ENCODE measurements at places on chromosomes 6 and 20.

GRCh38 chr6:96994660-96995059, 70.1 kb downstream of the KLHL32 start:
- DNase-seq = no peak

DNA sequence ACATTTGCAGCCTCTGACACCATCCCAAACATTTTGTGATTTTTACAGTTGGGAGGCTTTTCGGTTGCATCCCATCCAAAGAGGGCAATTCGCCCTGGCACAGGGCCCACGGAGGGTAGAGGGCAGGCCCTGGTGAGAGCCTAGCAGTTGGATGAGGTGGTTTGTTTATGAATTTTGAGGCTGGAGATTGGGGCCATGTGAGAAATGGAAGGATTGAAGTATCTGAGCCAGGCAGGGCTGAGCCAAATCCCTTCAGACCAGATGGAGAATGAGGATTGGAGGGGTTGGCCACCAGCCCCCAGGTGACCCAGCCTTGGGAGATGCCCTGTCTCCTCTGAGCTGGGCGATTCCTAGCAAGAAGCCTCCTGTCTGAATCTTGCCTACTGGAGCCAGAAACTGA, 52.6 kb upstream of the CCDC167 start:
- no peak for DNase-seq

- DNase-seq = no peak
Measured at GRCh38 chr6:166624275-166624674, 2.8 kb downstream of the RPS6KA2 start.

DNA sequence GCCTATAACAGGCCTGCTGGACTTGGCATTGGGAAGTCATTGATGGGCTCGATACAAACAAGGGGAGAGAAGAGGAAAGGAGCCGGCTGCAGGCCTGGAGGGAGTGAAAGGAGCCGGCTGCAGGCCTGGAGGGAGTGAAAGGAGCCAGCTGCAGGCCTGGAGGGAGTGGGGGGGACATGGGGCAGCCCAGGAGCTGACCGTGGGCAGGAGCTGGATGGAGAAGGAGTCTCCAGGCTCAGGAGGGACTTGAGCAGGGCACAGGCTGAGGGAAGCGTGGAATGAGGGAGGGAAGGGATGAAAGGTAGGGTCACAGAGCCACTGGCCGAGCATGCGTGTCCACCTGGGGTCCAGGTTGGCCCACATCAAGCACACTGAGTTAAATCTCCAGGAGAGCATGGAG, 32.0 kb downstream of the RPP40 start:
- DNase-seq = no peak

- DNase-seq = no peak
Measured at GRCh38 chr6:104711371-104711770, 148.3 kb downstream of the HACE1 start.

- no peak for DNase-seq
Measured at GRCh38 chr6:109693111-109693510, 2.0 kb downstream of the FIG4 start.

DNA sequence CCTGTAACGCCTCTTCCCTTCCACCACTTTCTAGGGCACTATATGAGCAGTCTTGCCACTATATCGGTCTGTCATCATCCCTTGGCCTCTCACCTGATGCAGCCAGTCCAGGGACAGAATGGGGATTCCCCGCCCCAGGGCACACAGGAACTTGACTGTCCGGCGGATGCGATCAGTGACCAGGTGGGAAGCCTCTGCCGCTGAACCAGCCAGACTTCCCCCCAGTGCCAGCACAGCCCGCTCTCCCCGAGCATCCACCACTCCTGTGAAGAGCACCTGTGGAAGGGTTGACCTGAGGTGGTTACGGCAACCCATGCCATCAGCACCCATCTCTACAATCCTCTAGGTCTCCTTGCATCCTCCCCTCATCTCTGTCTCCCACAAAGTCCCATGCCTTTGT, 12.2 kb upstream of the NRM start:
- no peak for DNase-seq

- DNase-seq = no peak
Measured at GRCh38 chr20:52269321-52269720, 77.7 kb upstream of the ZFP64 start.

DNA sequence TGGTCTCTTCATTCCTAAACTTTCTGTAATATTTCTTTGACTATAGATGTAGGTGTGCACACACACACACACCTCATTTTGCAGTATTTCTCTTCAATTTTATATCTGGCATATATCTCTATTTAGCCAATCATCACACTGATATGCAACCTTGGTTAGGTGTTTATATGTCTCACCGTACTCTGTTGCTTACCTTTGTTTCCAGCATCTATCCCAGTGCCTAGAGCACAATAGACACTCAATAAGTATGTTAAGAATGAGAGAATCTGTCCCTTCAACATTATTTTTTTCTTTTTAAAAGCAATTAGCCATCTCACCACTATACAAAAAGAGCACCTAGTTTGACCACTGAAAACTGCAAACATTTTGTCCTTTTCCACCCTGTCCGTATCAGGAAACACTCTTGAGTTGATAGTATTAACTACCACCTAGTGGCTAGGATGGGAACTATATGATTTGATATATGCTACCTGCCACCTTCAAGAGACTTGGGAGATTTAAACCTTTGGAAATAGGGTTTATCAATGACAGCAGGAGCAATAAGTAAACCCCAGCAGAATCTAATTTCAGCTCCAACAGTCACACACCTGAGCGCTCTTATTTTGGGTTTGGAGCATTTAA, 48.7 kb upstream of the RSPO3 start:
- no peak for DNase-seq

- DNase-seq = no peak
Measured at GRCh38 chr20:38725931-38726803, 1.9 kb downstream of the SLC32A1 start.

DNA sequence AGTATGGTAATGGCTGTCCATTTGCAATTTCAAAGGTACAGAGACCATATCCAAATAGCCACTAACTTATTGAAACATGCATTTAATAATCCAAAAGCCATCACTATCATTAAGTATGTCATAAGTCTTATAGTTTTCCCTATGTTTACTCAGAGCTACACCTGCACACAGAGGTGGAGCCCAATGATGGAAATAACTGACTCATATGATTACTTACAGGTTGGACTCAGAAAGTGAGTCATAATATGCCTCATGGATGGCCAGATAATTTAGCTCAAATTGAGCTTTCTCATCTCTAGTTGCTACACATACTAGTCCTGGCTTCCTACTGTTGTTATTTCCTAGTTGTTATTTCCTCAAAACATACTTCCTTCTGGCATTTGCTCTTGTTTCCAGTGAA, 104.4 kb upstream of the KHDRBS2 start:
- DNase-seq = no peak

- no peak for DNase-seq
Measured at GRCh38 chr6:132569170-132569569, 952 bp upstream of the TAAR6 start.

DNA sequence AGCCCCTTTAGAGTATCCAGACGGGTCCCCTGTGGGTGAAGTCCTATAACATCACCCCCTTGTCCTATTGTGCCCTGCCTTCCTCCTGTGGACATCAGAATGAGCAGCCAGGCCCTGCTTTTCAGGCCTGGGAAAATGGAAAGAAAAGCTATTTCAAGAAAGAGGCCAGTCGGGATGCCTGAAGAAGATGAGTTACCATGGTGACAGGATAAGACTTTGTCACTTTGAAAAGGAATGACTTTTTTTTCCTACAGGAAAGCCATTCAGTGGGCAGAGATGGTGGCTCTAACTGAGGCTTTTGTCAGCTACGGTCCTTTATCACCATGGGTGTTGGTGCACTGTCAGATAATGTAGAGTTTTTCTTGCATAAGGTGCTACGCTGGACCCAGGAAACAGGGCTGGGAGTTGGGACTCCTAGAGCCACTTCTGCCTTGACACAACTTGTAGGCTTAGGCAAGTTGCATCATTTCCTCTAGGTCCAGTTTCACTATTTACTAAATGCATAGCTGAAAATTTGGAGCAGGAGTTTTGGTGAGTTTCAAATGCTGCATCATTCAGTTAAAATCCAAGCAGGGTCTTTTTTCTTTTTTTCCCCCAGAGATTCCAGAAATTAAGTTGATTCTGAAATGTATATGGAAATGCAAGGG, 293.6 kb upstream of the PRND start:
- no peak for DNase-seq

DNA sequence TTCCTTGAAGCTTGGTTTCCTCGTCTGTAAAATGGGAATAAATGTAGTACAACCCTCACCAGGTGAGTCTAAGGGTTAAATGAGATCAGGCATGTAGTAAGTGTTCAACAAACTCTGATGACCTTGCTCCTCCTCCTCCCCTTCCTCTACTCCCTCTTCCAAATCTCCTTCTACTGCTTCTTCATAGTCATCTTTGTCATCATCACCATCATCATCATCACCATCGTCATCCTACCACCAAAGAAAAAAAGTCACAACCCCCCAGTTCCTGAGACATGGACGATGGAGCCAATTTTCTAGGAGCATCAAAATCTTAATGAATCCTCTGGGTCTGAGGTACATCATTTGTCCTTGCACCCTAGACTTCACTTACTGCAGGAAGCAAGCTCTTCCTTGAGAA, 240.0 kb downstream of the ANKRD60 start:
- DNase-seq = no peak

DNA sequence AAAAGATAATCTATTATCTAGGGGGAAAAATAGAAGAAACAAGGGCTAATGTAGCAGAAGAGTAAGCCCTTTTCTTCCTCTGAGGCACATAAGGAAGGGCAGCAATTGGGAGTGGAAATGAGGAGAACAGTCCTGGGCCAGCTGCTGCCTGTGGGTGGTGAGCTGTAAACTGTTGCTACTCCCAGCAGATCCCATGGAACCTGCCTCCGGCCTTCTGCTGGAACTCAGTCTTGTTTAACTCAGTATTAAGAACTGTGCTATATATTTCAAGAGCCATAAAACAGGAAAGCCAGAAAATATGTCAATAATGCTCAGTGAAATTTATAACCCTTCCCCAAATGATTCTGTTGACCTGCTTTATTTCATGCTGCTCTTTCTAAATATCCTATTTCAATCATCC, 464.2 kb downstream of the COL12A1 start:
- no peak for DNase-seq

DNA sequence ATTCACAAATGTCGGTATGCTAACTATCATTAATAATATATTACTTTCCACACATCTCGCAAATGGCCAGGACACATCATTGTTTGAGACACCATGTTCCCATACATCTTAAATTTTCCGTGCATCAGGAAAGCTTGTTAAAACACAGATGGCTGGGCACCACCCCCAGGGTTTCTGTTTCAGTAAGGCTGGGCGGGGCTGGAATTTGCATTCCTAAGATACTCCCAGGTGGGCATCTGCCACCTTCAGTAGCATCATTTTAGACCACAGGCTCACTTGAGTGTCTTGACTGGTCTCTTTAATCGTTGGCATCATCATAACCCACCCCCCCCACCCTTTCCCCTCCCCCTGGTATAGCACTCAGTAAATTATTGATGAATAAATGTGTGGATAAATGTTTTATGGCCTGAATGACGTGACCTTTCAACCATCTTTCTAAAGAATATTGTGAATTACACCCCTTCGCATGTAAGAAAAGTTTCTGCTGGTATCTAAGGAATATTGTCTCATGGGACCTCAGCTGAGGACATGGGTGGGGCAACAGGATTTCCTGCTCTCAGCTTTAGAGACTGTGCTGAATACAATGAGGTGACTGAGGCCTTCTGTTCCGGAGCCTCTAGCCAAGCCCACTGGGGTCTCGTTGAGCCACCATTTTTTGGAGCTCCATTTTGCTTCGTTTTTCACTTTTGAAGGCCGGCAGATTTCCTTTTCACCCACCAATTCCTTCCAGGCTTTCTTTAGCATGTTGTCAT, 124.1 kb upstream of the NEDD9 start:
- DNase-seq = no peak

DNA sequence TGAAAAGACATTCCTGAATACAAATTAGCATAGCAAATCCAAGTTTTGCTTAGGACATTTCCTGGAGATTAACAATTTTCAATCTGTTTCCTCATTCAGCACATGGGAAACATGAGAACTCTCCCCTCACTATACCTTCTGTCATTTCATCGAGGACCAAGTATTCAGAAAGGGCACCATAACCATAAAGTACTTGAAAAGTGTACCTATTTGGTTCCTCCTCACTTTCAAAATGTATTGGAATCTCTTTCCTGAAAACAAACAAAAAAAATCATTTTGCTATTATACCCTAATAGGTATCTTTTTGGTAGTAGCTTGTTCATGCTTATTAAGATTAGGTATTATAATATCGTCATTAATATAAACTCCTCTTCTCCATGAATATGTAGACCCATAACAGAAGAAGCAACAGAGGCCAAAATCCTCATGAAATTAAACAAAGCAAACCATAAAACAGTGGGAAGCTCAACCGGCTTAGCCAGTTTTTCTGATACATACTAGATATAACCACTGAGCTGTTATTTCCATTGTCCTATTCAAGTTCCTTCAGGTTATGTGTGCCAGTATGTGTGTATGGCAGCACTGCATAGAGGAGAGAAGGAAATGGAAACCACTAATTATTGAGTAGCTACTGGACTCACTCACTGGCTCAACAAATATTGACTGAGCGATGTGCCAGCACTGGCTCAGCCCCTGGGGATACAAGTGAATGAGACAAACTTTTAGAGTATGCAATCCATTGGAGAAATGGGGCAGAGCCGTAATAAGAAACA, 274.0 kb downstream of the MAFB start:
- no peak for DNase-seq

DNA sequence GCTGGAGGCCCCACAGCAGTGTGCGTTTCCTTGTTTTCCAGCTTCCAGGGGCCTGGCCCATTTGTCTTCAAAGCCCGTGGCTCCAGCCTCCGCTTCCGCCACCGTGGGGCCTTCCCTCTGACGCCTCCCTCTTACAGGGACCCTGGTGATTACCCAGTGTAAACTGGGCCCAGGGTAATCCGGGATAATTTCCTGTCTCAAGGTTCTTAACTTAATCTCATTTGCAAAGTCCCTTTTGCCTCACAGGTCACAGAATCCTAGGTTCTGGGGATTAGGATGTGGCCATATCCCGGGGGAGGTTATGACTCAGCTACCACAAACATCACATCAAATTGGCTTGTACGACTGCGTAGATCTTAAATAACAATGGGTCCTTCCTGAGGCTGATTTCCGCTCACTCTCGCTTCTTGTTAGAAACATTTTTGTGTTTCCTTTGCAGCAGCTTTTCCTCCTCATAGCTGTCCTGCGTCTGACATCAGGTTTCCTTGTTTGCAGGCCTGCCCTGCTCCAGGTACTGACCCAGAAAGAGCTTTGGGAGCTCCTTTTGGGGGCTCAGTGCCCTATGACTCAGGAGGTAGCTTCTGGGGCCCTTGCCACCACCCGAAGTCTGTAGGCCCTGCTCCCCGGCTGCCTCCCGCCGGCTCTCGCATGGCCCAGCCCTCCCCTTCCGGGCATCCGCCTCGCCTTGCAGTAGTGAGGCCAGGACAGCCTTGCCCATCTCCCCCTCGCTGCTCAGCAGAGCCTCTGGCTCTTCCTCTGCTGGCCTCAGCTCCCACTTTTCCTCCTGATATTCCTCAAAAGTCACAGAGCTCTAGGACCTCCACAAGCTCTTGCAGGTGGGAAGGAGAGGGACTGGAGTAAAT, 100.5 kb downstream of the ERMARD start:
- DNase-seq = no peak

- DNase-seq = no peak
Measured at GRCh38 chr20:12893019-12893418, 115.8 kb upstream of the SPTLC3 start.

GRCh38 chr6:16602035-16602434, 159.2 kb downstream of the ATXN1 start:
- DNase-seq = peak; percentile 45

GRCh38 chr6:108875161-108875555, 26.9 kb downstream of the ARMC2 start:
- no peak for DNase-seq

GRCh38 chr6:157169226-157169625, 154.1 kb downstream of the TMEM242 start:
- no peak for DNase-seq

All from stimulated activated CD4-positive, alpha-beta T cell treated with anti-CD3 and anti-CD28 coated beads, TNF-alpha, amount 100 ng/mL, for 24 hours (primary cell).